Large intestine (tissue), 12 donors: ENCODE measurements at places on chromosomes 1 and 21. TPM values are rescaled to one million over a fixed set of nuclear protein-coding genes. Genes with fewer than 3 reads are reported as not detected.

Gene ITLN2
- 1.9 TPM for polyA plus RNA-seq

Gene OPRD1
- 1.5 TPM for polyA plus RNA-seq

- no peak overlapping the region for H3K27ac ChIP-seq
- H3K4me3 ChIP-seq: no peak overlapping the region
- no peaks in the 10 kb centered on the region for H3K36me3 ChIP-seq
- no peak for DNase-seq
These were observed 62.8 kb downstream of the PCBP3 start for GRCh38 chr21:45706299-45706698.

- no peaks in the 10 kb centered on the region for H3K27me3 ChIP-seq
- DNase-seq: no peak
- no peak overlapping the region for H3K27ac ChIP-seq
These were observed 45.6 kb downstream of the UBR4 start for GRCh38 chr1:19164274-19165015.

GRCh38 chr1:31955917-31956736, 18.0 kb upstream of the PTP4A2 start:
- no peaks in the 10 kb centered on the region for H3K36me3 ChIP-seq
- DNase-seq: peak; percentile 98
- no peak overlapping the region for H3K4me3 ChIP-seq
- peaks cover 28% of the 10 kb centered on the region for H3K4me1 ChIP-seq
- H3K27ac ChIP-seq: peak overlapping the region; percentile 80
- H3K27me3 ChIP-seq: no peaks in the 10 kb centered on the region

- no peak overlapping the region for H3K27ac ChIP-seq
- H3K27me3 ChIP-seq: peaks cover 13% of the 10 kb centered on the region
- peak; percentile 18 for DNase-seq
- no peak overlapping the region for H3K4me3 ChIP-seq
These were observed 33.9 kb upstream of the LGALS8 start for GRCh38 chr1:236489710-236490377.

DNA sequence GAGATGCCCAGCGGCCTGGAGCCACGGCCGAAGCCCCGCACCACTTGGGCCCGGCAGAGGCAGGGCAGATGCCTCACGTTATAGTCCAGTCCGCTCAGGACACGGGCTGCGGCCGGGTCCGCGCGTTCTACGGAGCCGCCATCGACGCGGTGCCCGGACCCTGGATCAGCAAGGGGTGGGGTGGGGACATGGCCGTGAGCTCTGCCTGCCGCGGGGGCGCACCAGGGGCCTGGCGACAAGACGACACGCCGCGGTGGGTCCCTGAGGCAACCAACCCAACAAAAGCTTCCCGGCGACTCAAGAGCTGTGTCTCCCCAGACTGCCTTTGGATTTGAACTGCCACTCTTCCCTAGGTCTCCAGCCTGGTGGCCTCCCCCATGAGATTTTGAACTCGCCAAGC, 211.4 kb upstream of the GREM2 start:
- no peaks in the 10 kb centered on the region for H3K27me3 ChIP-seq
- H3K4me3 ChIP-seq: no peak overlapping the region
- H3K36me3 ChIP-seq: no peaks in the 10 kb centered on the region
- H3K27ac ChIP-seq: no peak overlapping the region
- no peaks in the 10 kb centered on the region for H3K4me1 ChIP-seq

Gene TMEM82
- polyA plus RNA-seq: 15.6 TPM

DNA sequence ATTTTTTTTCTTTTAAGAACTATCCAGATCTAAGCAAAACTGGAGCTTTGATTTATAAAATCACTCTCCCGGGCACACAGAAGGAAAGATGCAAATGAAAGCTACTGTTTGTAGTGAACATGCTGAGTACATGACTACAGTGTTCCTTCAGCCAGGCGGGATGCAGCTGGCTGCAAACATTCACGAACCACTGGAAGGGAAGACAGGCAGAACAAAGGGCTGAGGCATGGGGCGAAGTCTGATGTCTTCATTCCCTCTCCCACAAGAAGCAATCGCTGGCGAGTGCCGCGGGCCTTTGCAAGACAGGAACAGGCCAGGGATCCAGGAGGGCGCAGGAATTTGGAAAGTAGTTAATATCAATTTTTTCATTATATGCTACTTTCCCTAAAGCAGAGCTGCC, 257.9 kb upstream of the AJAP1 start:
- H3K4me1 ChIP-seq: no peaks in the 10 kb centered on the region
- no peak overlapping the region for H3K27ac ChIP-seq
- no peaks in the 10 kb centered on the region for H3K36me3 ChIP-seq
- H3K27me3 ChIP-seq: no peaks in the 10 kb centered on the region

Gene FLG
- polyA plus RNA-seq: 0.73 TPM

DNA sequence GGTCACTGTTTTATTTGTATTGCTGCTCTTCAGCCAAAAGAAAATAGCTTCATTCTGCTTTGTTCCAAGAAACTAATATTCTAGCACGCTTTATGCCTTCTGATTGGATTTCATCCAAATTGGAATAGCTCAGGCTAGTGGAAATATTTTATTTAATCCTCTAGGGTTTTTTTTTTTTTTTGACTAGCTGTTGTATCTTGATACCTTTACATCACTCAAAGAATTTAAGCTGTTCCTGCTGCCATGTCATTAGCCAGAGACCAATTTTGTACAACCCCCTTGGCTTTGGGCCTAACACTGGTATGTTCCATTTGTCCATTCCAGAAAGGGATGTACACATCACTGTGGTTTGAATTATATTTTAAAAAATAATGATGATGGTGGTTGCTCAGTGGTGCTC, 103.0 kb downstream of the DISC1 start:
- no peaks in the 10 kb centered on the region for H3K27me3 ChIP-seq
- H3K27ac ChIP-seq: no peak overlapping the region
- DNase-seq: no peak

DNA sequence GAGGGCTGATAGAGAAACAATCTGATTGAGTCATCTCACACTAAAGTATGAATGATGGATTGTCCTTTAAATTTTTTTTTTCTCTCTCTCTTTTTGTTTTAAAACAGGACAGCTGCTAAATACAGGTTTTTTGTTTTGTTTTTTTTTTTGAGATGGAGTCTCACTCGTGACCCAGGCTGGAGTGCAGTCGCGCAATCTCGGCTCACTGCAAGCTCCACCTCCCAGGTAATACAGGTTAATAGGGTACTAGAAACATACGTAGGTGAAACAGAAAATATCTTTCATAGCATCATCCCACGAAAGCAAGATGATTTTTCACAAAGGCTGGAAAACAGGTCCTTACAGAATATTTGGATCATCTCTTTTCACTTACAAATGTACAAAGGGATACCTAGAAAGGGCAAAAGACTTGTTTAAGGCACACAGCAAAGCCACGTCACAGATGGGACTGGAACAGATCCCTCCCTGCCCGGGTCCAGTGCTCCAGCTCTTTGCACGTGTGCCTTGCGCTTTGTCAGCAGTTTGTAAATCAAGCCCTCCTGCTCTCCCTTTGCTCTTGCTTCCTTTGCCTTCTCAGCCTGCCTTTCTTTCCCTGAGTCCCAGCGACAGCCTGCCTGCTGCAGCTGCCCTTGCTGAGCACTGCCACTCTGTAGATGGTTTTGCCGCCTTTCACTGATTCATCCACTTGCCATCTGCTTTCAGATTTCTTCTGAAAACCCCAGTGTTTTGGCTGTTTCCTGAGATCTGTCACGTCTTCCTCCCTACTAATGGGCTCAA, 171.3 kb upstream of the BEND5 start:
- no peaks in the 10 kb centered on the region for H3K36me3 ChIP-seq
- H3K27ac ChIP-seq: no peak overlapping the region
- H3K27me3 ChIP-seq: no peaks in the 10 kb centered on the region
- no peak overlapping the region for H3K4me3 ChIP-seq
- no peak for DNase-seq

Gene OR10Z1
- 0.12 TPM for polyA plus RNA-seq

Gene HUNK
- polyA plus RNA-seq: 9.1 TPM

- no peak overlapping the region for H3K27ac ChIP-seq
- no peaks in the 10 kb centered on the region for H3K36me3 ChIP-seq
- peaks cover 2% of the 10 kb centered on the region for H3K4me1 ChIP-seq
- no peak for DNase-seq
- H3K27me3 ChIP-seq: peaks cover 3% of the 10 kb centered on the region
These were observed 42.9 kb downstream of the KCNJ15 start for GRCh38 chr21:38299671-38300070.

DNA sequence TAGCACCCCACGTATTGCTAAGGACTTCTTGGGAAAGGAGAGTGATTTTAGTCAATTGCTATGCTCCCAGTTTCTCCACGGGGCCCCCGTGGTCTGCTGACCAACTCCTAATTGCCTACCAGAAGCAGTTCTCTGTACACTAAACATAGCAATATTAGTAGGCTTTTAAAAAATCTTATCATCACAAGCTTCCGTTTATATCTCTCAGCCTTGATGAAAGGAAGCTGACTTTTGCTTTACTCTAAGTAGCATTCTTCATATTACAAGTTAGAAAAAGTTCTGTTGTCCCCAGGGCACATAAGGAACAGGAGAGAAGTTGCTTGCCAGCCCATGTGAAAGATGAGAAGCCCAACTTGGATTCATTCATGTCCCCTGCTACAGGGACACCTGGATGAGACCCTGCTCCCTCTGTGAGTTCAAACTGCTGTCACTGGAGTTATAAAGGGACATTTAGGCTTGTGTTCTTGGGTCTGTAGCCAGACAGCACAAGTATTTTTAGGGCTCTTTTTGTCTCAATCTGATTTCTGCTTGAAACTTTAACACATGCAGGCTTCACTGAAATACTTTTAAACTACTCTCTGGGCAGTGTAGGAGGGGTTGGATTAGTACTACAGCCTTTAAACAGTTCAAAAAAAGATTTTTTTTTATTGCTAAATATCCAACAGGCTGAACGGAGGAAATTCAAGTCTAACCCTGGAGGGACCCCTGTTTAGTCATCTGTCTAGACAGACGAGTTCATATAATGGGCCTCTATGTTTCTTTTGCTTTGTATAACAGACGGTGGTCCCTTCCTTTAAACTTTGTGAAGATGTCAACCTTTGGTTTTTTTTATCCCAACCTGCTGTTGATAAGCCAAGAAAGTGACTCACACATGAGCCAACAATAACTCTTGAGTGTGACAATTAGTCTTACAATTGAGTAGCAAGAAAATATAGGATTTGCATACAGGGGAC, 29.5 kb downstream of the TGFB2 start:
- no peak overlapping the region for H3K27ac ChIP-seq
- no peak overlapping the region for H3K4me3 ChIP-seq
- no peak for DNase-seq
- H3K27me3 ChIP-seq: no peaks in the 10 kb centered on the region
- H3K4me1 ChIP-seq: no peaks in the 10 kb centered on the region

Gene LYST
- polyA plus RNA-seq: 6.3 TPM

Gene ANGPTL3
- polyA plus RNA-seq: 12.3 TPM

DNA sequence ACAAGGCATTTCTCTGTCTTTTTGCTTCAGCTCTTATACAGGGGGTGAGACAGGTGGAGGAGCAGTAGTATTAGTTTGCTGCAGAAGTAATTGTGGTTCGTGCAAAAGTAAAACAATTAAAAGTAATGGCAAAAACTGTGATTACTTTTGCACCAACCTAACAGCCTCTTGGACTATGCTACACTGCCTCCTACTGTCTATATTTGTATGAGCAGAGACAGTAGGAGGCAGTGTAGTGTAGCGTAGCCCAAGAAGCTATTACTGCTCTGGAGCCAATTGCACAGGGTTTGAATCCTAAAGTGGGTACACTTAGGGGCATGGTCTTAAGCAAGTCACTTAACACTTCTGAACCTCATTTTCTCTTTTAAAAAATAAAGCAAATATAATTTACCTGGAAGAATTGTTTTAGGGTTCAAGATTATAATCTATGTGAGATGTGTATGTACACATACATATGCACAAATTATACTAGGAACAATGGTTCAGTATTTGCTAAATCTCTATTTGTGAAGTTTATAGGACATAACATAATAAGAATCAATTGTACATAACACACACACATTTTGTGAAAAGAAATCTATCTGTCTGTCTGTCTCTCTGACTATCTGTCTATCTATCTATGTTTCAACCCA, 103.8 kb downstream of the BRINP3 start:
- H3K4me3 ChIP-seq: no peak overlapping the region
- DNase-seq: peak; percentile 11
- H3K27ac ChIP-seq: no peak overlapping the region
- no peaks in the 10 kb centered on the region for H3K27me3 ChIP-seq
- H3K4me1 ChIP-seq: no peaks in the 10 kb centered on the region

Gene OR10K2
- polyA plus RNA-seq: not detected

- H3K4me1 ChIP-seq: peaks cover 14% of the 10 kb centered on the region
- H3K36me3 ChIP-seq: no peaks in the 10 kb centered on the region
- H3K27ac ChIP-seq: peak overlapping the region; percentile 83
- no peaks in the 10 kb centered on the region for H3K27me3 ChIP-seq
These were observed 1.9 kb downstream of the SAMD13 start for GRCh38 chr1:84303314-84303830.

Gene IL10
- 0.91 TPM for polyA plus RNA-seq

- no peak overlapping the region for H3K4me3 ChIP-seq
- H3K4me1 ChIP-seq: no peaks in the 10 kb centered on the region
- H3K27ac ChIP-seq: no peak overlapping the region
- no peak for DNase-seq
- no peaks in the 10 kb centered on the region for H3K27me3 ChIP-seq
- H3K36me3 ChIP-seq: no peaks in the 10 kb centered on the region
These were observed 31.0 kb downstream of the NTMT2 start for GRCh38 chr1:170176772-170177171.

GRCh38 chr1:10975567-10976326, 36.7 kb upstream of the TARDBP start:
- DNase-seq: no peak
- no peaks in the 10 kb centered on the region for H3K36me3 ChIP-seq
- H3K27ac ChIP-seq: no peak overlapping the region
- H3K4me1 ChIP-seq: peaks cover 9% of the 10 kb centered on the region

- no peak overlapping the region for H3K4me3 ChIP-seq
- H3K4me1 ChIP-seq: peaks cover 42% of the 10 kb centered on the region
- DNase-seq: no peak
- no peaks in the 10 kb centered on the region for H3K27me3 ChIP-seq
These were observed 14.5 kb downstream of the AGPAT3 start for GRCh38 chr21:43879348-43880110.

DNA sequence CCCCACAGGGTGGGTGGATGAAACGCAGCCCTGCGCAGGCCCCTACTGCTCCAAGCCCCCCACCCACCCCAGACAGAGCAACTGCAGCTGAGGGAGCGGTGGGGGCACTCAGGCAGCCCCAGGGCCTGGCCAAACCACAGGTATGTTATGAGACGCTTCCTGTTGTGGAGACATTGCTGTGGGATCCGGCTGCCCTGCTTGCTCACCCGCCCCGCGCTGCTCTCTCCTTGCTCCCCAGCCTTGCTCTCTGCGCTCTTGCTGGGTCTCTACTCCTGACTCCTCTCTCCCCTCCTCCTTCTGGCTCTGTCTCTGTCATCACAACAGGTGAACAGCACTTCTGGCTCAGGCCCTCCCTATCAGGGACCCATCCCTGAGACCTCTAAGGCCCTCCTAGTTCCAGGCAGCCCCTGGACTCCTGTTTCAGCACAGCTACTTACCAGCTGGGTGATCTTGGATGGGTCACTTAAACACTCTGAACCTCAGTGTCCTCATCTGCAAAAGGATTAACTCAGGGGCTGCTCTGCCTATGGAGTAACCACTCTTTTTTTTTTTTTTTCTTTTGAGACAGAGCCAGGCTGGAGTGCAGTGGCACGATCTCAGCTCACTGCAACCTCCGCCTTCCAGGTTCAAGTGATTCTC, 15.9 kb downstream of the COL8A2 start:
- no peak for DNase-seq
- no peaks in the 10 kb centered on the region for H3K36me3 ChIP-seq
- no peaks in the 10 kb centered on the region for H3K27me3 ChIP-seq
- no peaks in the 10 kb centered on the region for H3K4me1 ChIP-seq
- no peak overlapping the region for H3K27ac ChIP-seq
